ENCODE measurements at places on chromosomes 3 and 15.
A peak's percentile ranks its signal among the peaks of the same experiment; 100 is the strongest.

- DNase-seq = no peak
Measured at GRCh38 chr3:115111632-115112031, 35.5 kb downstream of the ZBTB20 start.

DNA sequence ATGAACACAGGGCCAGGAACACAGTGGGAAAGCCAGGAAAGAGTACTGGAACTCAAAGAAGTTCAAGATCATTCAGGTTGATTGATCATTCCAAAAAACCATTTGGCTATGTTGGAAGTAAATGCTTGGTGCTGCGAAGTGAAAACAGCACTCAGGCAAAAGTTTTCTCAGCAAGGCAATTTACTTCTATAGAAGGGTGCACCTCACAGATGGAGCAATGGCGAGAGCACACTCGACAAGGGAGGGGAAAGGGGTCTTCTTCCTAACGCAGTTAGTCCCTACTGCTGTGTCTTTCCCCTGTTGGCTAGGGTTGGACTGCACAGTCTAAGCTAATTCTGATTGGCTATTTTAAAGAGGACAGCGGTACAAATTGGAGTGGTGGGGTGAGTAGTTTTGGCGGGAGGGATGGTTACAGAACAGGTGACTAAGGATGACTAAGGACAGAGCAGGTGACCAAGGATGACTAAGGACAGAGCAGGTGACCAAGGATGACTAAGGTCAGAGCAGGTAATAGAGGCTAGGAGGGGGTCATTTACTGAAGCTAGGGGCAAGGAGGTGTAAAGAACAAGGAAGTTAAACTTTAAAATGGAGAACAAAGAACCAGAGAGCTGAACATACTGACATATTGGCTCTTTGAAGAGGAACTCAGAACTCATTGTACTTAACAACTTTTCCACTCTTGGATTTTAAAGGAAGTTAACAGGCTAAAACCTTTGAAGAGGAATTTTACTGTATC, 43.3 kb downstream of the HOMER2 start:
- no peak for DNase-seq

- no peak for DNase-seq
Measured at GRCh38 chr3:103918336-103918735, 1448.4 kb upstream of the ALCAM start.

- no peak for DNase-seq
Measured at GRCh38 chr15:89649013-89649625, 6.1 kb downstream of the KIF7 start.

DNA sequence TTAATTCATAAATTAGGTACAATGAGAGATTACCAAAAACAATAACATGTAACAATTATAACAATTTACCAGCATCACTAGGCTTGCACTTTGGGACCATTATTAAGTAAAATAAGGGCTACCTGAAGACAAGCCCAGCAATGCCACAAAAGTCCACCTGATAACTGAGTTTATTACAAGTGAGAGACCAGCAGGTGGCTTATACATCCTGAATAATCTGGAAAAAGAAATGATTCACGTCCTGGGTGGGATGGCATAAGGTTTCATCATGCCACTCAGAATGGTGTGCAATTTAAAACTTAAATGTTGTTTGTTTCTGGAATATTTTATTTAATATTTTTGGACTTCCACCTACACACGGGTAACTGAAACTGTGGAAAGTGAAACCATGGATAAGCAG, 1287.1 kb upstream of the GBE1 start:
- DNase-seq = no peak

DNA sequence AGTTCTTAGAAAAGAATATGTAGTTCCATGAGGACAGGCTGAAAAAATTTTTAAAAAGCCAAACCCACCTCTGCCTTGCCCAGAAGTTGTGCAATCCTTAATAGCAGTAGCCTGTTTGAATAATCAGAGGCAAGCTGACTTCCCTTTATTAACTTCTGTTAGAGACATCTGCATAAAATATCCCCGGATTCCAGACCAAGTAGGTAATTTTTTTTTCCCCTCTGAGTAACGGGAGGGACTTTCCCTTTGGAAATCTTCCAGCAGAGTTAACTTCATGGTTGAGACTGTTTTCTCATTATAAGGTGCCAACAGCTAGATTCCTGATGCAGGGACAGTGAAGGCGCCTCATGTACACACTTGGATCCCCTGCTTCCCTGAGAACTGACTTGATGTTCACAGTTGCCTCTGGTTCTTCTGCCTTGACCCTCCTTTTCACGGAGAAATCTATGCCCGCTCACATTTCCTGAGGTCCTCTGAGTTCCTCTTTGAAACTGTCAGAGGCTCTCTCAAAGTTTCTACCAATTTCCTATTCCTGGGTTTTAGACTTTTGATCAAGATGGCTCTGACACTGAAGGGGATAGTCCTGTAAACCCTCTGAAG, 227.6 kb upstream of the BHLHE40 start:
- DNase-seq = peak; percentile 94

DNA sequence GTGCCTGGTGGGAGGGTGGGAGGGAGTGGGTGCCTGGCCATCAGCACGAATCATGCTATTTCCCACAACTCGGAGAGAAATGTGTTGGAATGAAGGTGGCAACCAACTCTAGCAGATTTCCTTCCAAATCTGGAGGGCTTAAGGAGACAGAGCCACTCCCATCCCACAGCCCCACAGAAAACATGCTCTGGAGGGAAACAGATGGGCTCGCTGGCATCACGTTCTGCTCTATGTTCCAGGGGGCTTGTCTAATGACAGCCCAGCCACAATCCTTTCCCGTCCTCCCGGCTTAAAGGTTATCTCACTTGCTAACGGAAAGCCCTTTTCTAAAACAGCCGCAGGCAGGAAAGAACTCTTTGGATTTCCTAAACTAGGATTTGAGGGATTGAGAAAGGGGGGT, 65.3 kb downstream of the ADAMTS17 start:
- no peak for DNase-seq

Measured in suppressor macrophage treated with lipopolysaccharide for 1 hour (primary cell).